ENCODE measurements at places on chromosomes 5 and 9.

- no peak for DNase-seq
Measured at GRCh38 chr5:72013766-72014624, 93.3 kb upstream of the MAP1B start.

- DNase-seq, result no peak
Measured at GRCh38 chr9:86600977-86601376, 246.8 kb upstream of the TUT7 start.

DNA sequence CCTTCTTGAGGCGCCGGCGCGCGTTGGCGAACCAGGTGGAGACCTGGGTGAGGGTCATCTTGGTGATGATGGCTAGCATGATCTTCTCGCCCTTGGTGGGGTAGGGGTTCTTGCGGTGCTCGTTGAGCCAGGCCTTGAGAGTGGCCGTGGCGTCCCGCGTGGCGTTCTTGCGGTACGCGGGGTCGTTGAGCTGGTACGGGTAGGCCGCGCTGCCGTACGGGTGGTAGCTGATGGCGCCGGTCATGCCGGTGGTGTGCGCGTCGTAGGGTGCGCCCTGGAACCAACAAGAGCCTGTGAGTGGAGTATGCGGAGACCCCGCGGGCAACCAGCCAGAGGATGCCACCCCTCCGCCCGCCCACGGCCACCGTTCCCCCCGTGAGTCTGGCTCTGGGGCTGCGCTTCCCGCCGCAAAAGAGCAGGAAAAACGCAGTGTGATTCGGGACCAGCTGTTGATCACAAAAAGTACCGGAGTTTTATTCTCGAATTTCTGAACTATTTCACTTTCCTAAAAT lies 1.9 kb downstream of the IRX2 start:
- DNase-seq, result no peak

- DNase-seq, result no peak
Measured at GRCh38 chr5:28748446-28748845, 1710.1 kb upstream of the CDH9 start.

DNA sequence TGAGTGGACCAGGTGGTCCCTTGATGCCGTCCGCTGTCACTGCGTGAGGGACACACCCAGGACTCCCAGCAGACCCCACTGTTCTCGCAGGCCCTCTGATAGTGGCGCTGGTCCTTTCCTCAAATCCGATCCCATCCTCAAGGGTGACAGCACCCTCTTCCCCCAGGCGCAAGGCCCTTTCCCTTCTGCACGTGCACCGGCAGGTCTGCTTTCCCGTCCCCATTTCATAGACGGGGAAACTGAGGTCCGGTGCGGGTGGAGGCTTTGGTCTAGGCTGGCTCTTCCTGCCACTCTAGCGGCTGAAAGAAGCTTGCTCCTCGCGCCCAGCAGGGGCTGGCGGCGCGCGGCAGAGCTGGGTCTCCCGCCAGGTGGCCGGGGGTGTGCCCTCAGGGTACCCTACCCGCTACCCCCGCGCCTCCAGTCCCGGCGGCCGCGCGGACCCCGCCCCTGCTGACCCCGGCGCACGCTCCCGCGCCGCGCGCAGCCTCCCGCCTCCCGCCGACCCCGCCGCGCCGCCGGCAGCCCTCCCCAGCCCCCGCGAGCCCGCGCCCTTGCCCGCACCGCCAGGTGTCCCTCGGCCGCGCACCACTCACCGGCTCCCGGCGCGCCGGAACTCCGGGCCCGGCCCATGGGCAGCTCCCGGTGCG lies 453 bp downstream of the RASGEF1C start:
- no peak for DNase-seq

DNA sequence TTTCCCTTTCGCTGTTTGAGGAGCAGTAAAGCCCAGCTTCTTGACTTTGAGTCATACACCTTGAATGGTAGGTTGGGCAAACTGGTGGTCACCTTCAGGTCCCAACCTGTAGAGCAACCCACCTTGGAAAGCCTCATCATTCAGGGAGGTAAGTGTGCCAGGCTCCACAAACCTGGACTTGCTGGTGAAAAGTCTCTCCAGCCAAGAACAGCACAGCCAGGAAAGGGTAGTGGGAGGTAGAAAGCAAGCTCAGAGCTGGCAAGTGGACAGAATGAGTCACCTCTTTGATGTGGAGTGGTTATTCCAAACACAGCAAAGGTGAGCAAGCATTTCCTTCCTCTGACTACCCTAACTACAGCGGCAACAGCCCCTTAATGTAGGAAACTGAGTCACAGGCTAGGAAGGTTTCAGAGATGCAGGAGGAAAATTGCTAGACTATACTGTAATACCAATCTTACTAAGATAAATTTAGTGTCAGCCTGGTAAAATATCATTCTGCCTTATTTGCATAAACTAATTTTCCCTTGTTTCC lies 117.5 kb upstream of the MTAP start:
- DNase-seq, result peak; percentile 20

DNA sequence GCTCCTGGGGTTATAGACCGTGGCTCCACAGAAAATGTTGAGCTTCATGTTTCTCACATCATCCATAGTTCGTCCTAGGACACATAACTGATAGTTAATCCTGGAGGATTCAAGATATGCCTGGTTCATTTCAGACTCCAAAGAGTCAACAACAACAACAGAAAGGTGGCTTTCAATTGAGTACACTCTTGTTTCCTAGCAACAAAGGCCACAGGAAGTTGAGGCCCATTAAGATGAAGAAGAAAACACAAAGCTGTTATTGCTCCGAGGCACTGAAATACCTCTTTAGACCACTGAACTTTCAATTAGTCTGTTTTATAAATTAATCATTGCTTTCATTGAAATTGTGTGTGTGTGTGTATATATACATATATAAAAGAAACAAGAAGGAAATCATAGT lies 154.5 kb downstream of the YIPF5 start:
- DNase-seq, result no peak

GRCh38 chr5:109550077-109550476 lies 139.7 kb upstream of the MAN2A1 start:
- no peak for DNase-seq

DNA sequence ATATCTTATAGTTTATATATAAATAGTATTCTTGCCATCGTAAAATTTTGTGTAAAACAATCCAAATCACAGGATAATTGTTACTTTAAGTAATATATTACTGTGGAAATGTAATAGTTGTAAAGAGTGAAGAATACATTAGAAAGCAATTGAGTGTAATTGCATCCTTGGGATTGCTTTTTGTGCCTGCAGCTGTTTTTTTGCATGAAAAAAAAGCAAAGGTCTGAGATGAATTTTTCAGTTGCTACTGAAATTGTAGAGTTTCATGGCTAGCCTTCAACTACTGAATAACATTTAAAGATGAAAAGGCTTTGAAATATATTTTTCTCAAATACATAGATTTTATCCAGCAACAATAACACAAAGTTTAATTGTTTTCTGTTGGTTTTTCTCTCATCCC lies 232.0 kb upstream of the FAM174A start:
- no peak for DNase-seq

- no peak for DNase-seq
Measured at GRCh38 chr9:4585135-4585534, 77.0 kb upstream of the PLPP6 start.

- DNase-seq, result no peak
Measured at GRCh38 chr9:15299374-15299939, 7.6 kb downstream of the TTC39B start.

DNA sequence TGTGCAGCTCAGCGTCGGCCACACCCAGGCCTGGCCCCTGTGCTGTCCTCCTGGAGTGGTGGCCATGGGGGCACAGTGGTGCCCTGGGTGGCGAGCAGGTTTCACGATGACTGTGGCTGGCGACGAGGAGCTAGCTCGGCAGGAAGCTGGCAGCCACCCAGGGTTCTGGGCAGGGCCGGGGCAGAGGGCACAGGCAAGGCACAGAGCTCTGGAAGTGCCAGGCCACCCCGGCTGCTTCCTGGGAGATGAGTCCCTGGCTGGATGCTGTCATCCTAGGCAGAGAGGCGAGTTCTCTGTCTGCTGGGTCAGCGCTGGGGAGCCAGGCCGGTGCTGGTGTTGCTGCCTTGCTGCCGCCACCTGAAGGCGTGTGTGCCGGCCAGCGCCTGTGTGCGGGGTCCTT lies 51.7 kb downstream of the RXRA start:
- DNase-seq, result no peak

DNA sequence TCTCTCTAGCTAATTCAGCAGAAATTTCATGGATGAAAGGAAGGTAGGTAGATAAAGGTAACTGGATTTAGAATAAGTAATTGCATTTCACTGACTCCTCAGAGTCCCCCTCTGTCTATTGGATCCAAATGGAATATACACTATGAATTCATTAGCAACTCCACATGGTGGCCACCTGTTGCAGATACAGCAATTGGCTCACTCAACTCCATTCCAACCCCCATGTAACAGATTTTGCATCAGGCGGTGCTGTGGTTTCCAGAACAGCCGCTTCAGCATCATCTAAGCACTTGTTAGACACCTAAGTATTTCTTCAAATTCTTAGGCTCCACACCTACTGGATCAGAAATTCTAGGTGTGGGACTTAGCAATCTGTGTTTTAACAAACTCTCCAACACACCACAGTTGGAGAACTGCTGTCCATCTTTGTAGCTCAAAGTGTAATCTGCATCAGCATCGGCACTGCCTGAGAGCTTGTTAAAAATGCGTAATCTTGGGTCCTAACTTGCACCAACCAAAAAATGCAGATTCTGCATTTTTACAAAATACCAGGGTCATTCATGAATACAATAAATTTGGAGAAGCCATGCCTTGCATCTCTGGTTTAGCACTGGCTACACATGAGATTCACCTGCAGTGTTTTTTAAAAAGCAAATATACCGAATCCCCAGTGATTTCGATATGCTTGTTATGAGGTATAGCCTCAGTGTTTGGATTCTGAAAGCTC lies 413.8 kb upstream of the CD180 start:
- DNase-seq, result no peak

- peak; percentile 16 for DNase-seq
Measured at GRCh38 chr9:70902692-70903131, 218.7 kb downstream of the TRPM3 start.

DNA sequence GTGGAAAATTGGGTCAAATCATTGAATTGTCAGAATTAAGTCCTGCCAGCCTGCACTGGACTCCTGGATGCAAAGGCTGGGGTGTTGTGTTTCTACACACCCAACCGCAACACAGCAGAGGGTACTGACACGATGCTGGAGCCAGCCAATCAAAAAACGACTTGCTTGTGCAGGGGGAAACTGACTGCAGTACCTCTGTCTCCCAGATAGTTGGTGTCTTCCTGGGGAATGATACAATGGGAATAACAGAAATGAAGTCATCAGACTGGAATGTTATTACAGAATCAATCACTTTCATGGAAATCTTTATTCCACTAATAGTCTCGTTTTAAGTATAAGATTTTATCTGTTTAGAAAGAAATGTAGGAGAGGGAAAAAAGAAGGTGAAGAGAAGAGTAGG lies 330.3 kb downstream of the MLLT3 start:
- no peak for DNase-seq

DNA sequence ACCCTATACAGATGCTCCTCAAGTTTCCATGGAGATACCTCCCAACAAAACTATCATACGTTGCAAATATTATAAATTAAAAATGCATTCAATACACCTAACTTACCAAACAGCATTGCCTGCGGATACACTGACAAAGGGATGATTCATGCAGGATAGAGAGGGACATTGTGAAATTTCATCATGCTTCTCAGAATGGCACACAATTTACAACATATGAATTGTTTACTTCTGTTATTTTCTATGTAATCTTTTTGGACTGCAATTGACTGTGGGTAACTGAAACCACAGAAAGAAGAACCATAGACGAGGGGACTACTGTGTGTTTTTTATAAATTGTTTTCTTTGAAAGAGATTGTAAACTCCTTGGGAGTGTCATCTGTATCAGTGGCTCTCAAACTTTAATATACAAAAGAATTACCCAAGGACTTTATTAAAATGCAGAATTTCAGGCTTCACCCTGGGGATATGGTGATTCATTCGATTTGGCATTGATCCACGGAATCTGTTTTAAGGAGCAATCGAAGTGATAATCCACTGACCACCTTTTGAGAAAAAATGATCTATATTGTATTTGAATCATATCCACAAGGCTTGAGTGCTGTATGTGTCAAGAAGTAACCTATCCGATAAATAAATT lies 146.4 kb downstream of the SGCD start:
- peak; percentile 29 for DNase-seq

DNA sequence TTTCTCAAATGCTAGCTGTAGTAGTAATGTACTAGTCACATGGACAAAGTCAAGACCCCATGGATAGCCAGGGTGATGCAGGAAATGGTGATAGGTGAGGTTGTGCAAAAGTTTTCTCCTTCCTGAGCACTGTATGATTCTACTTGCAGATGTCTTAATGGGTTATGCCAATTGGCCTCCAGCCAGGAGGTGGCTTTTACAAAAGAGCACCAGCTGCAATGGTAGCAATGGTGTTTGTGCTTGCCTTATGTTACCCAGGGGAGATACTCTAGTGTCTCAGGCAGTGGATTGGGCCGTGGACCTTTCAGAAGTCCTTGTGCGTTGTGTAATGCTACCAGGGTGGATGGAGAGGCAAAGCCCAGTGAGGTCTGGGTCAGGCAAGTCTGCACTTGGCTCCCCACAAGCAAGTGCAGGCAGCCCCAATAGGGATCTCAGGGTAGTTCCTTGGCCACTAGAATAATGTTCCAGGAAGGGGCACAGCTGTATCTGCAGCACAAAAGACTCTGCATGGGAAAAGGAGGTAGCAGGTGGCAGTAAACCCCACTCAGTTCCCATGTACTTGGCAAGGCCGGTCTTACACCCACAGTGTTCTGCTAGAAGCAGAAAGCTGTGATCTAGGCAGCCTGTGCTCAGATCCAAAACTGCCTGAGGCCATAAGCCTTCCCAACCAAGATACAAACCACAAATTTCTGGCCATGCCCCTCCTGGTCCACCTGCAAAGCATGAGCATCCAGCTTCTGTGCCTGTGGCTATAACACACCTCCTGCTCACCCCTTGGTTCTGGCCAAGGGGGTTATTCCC lies 46.4 kb upstream of the EDIL3 start:
- DNase-seq, result peak; percentile 63

DNA sequence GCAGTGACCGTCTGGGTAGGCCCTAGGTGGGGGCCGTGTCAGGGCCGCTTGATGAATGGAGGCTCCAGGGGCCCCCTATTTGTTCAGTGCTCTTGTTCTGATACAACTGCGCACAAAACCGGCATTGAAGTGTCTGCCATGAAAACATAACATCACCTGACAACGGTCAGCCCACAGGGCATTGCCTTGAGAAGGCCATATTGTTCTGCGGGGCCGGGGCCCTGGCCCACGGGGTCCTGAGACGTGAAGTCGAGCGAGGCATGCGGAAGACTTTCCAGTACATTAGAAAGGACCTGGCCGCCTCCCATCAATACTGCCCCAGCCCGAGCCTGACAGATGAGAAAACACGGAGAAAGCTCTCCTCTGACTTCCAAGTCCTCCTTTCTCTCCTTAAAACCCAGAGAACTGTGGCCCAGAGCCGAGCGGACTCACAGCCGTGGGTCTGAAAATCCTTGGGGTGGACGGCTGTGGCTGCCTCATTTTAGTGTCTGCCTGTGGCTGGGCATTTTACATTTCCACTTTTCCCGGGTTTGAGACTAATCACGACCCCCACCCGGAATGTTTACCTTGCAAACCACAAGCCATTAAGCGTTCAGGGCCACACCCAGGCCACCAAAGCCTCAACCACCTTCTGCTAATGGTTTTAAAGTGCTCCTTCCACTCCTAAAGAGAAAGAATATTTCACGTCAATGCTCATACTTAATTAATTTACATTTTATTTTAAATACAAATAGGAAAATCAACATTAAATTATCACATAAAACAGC lies 391.0 kb upstream of the IRX2 start:
- DNase-seq, result no peak

GRCh38 chr9:79104951-79105350 lies 466.8 kb upstream of the TLE4 start:
- no peak for DNase-seq

All from NCI-H446 treated with DMSO at 0.1 percent for 48 hours (cell line).